ENCODE measurements at places on chromosomes 7 and 10.

GRCh38 chr10:67780759-67781538 lies 57.0 kb downstream of the DNAJC12 start:
- DNase-seq = no peak

- DNase-seq = no peak
These were observed 100.2 kb downstream of the AGMO start for GRCh38 chr7:15461576-15461975.

- DNase-seq = no peak
These were observed 12.4 kb downstream of the RBP3 start for GRCh38 chr10:47360419-47361040.

DNA sequence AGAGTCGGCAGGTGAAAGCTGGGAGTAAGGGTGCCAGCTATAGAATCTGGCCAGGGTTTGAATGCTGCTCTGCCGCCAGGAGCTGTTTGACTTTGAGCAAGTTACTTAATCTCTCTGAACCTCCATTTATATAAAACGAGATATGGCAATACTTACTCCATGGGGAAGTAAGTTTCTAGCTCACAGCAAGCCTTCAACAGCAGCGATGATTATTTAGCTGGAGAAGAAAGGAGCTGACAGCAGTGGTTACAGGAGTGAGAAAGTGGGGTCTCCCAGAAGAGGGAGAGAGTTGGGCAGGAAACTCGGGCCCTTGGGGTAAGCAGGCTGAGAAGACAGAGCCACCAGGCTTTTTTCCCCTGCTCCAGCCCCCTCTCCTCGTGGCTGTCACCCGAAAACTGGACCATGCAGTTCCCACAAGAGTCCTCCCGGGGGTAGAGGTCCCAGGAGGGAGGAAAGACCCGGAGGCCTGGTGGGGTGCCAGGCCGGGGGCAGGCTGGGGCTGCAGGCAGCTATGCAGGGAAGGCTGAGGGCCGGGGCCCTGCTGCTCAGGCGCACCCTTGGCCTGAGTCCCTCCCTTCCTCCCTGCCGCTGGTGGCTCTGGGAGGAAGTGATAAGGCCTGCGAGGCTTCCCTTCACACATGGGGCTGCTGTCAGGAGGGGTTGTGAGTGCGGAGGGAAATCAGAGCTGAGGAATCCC lies 3.5 kb downstream of the NOS3 start:
- no peak for DNase-seq

DNA sequence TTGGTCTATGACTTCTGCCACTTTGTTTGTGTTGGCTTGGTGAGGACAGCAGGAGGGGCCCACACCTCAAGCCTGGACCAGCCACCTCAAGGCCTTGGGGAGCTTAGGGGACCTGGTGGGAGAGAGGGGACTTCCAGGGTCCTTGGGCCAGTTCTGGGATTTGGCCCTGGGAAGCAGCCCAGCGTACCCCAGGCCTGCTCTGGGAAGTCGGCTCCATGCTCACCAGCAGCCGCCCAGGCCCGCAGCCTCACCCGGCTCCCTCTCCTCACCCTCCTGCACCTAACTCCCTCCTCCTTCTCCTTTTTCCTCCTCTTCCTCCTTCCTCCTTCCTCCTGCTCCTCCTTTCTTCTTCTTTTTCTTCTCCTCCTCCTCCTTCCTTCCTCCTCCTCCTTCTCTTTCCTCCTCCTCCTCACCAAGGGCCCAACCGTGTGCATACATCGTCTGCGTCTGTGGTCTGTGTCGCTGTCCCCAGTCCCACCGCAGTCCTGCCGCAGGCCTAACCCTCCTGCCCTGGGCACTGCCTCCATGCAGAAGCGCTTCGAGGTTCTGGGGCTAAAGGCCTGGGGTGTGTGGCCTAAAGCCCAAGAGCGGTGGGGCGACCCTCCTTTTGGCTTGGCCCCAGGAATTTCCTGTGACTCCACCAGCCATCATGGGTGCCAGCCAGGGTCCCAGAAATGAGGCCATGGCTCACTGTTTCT lies 5.3 kb downstream of the EN2 start:
- no peak for DNase-seq
